Stimulated activated CD4-positive, alpha-beta T cell treated with anti-CD3 and anti-CD28 coated beads, Interleukin-1b, Interleukin-23, amount 100 ng/mL, for 1 hour (primary cell): ENCODE measurements at places on chromosomes 13 and 19.

DNA sequence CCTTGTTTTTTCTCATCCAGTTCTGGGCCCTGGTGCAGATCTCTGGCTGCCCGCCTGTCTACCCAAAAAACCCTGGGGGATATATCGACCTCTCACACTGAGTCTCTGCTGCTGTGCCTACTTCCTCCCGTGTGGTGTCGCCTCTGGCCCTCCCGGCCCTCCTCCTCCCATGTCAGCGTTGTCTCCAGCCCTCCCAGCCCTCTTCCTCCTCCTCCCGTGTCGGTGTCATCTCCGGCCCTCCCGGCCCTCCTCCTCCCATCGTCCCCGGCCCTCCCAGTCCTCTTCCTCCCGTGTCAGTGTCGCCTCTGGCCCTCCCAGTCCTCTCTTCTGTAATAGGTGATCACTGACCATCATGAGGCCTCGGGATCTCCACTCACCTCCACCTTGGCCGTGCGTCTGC, 81.8 kb downstream of the GPR12 start:
- no peak for DNase-seq

GRCh38 chr19:33329736-33330135, 27.4 kb upstream of the CEBPA start:
- no peak for DNase-seq

DNA sequence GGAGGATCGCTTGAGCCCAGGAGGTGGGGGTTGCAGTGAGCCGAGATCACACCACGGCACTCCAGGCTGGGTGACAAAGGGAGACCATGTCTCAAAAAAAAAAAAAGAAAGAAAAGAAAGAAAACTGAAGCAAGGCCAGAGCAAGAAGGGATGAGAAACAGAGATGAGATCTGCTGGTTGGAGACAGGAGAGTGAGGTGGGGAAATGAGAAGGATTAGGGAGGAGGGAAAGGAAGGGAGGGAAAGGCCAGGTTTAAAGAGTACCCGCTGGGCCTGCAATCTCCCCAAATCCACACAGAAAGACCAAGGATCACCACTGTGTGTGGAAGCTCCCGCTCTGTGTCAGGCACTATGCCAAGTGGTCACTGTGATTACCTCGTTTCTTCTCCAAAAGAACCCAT, 16.3 kb upstream of the LYPD3 start:
- DNase-seq: no peak

DNA sequence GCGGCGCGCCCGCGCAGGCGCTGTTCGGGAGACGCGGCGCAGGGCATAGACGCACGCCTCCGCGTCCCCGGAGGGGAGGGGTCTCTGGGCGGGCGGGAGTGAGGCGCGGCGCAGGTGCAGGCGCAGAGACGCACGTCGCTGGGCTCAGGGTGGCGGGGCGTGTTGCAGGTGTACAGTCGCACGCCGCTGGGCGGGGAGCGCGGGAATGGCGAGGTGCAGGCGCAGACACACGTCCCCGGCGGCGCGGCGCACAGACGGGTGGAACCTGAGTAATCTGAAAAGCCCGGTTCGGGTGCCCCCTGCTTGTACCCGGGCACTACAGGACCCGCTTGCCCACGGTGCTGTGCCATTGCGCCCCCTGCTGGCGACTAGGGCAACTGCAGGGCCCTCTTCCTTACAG, 44.7 kb downstream of the PLPP2 start:
- DNase-seq: no peak

DNA sequence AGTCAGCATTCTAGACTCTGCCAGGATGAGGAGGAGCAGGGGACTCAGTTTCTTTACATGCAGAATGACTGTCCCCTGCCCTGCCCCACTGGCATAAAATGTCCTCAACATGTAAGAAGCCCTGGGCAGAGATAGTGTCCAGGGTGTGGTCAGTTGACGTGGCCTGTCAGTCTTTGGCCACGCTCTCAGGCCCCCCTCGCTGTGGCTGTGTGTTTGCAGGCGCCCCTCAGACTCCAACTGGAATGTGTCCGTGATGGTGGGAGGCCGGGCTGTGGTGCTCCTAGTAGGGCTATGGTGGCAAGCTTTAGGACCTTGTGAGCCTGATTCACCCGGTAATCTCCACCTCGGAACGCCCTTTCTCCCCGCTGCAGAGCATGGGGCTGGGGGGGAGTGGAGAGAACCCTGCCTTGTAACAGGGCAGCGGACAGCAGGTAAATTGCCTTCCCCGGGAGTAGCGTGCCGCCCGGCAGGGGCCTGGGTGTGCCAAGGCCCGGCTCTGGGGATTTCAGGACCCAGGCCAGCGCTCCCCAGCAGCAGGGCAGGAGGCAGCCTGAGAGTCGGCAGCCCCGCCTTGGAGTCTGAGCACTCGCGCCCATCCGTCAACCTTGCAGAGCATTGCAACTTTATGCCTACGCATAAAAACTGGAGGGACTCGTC, 62.3 kb downstream of the CHST8 start:
- no peak for DNase-seq

DNA sequence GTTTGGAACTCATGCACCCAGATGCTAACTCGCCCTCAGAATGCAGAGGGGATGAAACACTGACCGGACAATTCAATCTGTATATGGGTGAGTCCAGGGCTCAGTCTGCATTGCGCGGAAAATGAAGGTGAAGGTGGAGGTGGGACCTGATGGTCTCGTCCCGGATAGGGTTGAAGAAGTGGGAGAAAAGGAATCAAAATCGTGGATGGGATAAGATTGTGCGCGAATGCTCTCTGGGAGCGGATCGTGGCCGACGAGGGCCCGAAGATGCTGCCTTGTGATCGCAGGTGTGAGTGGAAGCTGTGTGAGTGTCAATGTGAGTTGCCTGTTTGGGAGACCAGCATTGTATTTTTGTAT, 594 bp upstream of the ZNF850 start:
- DNase-seq: no peak

DNA sequence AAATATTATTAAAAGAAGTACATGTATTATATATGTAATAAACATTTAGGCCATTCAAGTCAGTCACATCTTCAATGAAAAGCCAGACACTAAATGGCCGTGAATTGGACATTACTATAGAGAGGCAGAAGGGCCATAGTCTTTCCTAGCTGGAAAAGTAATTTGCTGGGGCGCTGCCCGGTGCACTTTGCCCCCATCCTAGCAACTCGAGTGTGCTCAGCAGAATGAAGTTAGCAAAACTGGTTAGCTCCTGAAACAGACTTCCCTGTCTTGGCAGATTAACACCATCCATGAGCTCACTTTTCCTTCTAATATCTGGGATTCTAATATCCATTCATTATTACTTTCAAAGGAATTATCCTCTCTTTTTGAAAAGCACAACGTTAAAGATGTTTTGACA, 2.8 kb upstream of the SPRYD7 start:
- no peak for DNase-seq

DNA sequence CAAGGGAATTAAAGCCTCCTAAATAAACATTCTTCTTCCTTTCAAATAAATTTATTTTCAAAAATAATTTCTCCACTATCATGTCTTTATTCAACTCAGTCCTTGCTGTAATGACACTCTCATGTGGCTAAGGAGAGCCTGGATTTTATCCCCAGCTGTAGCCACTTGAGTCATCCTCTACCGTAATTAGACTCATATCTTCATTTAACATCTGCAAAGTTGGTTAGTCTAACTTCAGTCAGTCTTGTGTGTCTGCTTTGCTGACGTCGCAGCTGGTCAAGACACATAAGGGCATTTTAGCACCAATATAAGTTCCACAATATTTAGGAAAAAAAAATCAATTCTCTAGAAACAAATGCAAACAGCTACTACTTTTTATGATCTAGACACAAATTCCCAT, 776.4 kb upstream of the ATXN8OS start:
- DNase-seq: no peak

DNA sequence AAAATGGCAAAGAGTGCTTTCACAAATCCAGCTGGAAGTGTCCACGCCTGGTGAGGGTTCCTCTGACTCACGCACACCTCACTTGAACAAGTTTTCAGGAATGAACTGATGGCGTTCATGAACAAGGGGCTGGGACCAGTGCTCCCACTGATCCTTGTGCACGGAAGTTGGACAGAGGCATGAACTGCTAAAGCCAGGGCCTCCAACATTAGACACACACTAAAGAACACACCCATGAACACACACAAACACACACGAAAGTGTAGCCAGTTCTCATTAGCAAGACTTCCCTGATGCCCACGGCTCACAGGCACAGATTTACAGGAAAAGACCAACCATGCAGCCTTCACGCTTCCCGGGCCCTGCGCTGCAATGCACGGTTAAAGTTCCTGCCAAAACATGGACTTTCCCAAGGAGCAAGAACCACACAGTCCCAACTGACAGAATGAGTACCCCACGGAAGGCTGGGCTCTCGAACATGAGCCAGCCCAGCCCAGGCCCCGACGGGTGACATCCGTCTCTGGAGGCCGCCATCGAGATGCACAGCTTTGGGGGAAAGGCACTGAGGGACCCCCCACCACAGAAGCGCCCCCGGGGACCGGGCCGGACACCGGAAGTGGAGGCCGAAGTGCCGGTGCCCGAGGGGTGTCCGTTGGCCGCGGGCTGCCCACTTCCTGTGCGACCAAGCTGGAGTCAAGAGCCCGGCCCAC, 808 bp downstream of the DNMT1 start:
- DNase-seq: no peak

- no peak for DNase-seq
These were observed 1.4 kb downstream of the ECH1 start for GRCh38 chr19:38830039-38830733.

GRCh38 chr13:31322702-31323405, 123.1 kb downstream of the B3GLCT start:
- no peak for DNase-seq

- no peak for DNase-seq
These were observed 4.6 kb upstream of the CDC16 start for GRCh38 chr13:114230117-114230516.

DNA sequence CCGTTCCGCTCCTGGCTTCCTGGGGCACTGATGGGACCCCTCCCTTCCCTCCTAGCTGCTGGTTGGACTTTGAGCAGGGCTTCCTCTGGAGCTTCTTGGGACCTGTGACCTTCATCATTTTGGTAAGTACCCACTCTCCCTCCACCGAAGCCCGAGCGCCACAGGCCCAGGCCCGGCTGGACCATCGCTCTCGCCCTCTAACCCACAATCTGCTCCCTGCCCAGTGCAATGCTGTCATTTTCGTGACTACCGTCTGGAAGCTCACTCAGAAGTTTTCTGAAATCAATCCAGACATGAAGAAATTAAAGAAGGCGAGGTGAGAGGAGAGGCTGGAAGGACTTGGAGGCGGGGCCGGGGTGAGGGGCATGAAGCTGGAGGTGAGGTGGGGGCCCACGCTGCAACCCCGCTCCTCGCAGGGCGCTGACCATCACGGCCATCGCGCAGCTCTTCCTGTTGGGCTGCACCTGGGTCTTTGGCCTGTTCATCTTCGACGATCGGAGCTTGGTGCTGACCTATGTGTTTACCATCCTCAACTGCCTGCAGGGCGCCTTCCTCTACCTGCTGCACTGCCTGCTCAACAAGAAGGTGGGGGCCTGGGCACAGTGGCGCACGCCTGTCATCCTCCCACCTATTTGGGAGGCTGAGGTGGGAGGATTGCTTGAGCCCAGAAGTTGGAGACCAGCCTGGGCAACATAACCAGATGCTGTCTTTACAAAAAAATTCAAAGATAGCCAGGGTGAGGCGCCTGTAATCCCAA, 12.3 kb downstream of the DDX39A start:
- DNase-seq: no peak
